Fibroblast of lung (primary cell): ENCODE measurements at places on chromosomes 1 and 21.

GRCh38 chr1:94257444-94257843 lies 20.1 kb upstream of the ARHGAP29 start:
- no peak for DNase-seq

- no peak for DNase-seq
Measured at GRCh38 chr1:25618433-25618808, 1.8 kb downstream of the MAN1C1 start.

- DNase-seq, result no peak
Measured at GRCh38 chr1:150008699-150009098, 1.8 kb downstream of the OTUD7B start.

GRCh38 chr1:110771245-110772022 lies 96.7 kb upstream of the KCNA3 start:
- DNase-seq, result no peak

DNA sequence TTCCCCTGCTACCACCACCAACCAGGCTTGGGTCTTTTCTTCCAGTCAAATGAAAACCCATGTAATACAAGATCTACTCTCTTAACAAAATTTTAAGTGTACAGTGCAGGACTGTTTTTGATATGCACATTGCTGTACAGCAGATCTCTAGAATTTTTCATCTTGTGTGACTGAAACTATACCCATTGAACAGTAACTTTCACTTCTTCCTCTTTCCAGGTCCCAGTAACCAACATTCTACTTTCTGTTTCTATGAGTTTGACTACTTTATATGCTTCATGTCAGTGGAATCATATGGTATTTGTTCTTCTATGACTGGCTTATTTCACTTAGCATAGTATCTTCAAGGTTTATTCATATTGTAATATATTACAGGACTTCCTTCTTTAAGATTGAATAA lies 45.3 kb upstream of the PLPPR4 start:
- no peak for DNase-seq

DNA sequence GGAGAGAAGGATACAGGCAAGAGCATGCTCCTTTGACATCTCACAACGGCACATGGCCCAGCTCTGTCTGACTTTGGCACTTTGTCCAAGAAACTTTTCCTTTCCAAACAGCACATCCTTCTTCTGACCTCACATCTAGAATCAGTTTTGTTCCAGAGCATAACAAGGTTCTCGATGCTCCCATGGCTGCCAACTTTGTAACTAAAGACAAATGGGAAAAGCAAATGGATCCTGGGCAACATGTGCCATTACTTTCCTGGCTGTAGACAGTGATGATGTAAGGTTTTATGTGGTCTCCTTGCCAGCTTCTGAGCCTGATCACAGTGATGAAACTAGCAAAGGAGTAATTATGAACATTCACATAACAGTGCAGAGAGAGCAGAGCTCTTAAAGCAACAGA lies 171.8 kb upstream of the C1orf87 start:
- no peak for DNase-seq

DNA sequence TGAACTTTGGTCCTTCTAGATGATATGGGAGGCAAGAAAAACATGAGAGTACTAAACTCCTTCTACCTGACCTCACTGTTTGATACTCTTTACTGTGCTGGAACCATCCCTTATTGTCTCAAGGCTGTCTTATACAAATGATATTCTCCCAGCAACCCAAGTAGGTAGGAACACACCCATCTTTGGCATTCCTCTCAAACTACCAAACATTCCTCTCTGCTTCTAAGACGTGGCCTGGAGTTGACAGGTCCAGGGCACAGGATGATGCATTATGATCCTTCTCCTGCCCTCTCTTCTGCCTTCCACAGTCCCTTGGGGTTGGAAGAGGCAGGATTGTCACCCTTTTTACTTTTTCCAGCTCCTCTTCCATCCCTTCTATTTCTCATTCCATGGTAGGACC lies 90.5 kb downstream of the SPATA17 start:
- DNase-seq, result no peak

DNA sequence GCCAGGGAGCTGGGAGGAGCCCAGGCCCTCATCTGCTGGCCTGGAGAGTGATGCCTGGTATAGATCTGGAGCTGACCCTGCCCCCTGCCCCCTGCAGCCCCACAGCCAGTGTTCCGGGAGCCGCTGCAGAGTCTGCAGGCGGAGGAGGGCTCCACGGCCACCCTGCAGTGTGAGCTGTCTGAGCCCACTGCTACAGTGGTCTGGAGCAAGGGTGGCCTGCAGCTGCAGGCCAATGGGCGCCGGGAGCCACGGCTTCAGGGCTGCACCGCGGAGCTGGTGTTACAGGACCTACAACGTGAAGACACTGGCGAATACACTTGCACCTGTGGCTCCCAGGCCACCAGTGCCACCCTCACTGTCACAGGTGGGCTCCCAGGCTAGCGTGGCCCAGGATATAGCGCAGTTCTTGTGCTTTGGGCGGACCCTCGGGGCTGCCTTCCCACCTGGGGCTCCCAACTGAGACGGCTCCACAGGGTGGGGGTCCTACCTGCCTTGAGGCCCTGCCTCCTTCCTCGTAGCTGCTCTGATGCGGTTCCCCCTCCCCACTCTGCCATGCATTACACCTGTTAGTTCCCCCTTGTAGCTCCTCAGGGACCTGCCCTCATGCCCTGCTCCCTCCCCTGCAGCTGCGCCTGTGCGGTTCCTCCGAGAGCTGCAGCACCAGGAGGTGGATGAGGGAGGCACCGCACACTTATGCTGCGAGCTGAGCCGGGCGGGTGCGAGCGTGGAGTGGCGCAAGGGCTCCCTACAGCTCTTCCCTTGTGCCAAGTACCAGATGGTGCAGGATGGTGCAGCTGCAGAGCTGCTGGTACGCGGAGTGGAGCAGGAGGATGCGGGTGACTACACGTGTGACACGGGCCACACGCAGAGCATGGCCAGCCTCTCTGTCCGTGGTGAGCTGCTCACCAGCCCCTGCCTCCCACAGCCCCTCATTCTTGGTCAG lies 98.7 kb downstream of the OBSCN start:
- DNase-seq, result no peak

- DNase-seq, result no peak
Measured at GRCh38 chr21:33262921-33263320, 3.2 kb upstream of the IL10RB start.

- peak; percentile 80 for DNase-seq
Measured at GRCh38 chr1:235090406-235091069, 38.1 kb downstream of the TOMM20 start.

DNA sequence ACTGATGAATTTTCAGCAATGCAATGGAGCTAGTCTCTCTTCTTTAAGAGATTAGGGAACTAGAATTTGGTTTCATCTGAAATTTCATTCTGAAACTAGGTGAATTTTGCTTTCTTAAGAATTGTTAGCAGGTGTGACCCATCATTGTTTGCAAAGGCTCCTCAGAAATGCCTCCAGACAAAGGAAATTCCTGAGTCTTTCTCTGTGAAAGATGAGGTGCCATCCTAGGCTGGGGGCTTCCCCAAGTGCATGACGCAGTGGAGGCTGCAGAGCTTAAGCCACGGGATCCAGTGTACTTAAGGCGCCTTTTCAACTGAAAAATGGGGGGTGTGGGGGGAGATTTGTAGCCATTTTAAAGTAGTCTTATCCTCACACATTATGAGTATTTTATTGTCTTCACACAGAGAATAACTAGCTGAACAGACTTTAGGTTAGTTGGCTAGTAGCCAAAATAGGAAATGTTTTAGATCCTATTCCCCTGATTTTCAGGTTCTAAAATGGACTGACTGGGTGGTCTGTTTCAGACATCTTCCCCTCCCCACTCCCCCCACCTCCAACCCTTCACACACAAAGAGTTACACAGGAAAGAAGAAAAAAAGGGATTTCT lies 202.0 kb downstream of the NFIA start:
- no peak for DNase-seq

- DNase-seq, result no peak
Measured at GRCh38 chr1:157442065-157442464, 110.2 kb downstream of the FCRL5 start.

DNA sequence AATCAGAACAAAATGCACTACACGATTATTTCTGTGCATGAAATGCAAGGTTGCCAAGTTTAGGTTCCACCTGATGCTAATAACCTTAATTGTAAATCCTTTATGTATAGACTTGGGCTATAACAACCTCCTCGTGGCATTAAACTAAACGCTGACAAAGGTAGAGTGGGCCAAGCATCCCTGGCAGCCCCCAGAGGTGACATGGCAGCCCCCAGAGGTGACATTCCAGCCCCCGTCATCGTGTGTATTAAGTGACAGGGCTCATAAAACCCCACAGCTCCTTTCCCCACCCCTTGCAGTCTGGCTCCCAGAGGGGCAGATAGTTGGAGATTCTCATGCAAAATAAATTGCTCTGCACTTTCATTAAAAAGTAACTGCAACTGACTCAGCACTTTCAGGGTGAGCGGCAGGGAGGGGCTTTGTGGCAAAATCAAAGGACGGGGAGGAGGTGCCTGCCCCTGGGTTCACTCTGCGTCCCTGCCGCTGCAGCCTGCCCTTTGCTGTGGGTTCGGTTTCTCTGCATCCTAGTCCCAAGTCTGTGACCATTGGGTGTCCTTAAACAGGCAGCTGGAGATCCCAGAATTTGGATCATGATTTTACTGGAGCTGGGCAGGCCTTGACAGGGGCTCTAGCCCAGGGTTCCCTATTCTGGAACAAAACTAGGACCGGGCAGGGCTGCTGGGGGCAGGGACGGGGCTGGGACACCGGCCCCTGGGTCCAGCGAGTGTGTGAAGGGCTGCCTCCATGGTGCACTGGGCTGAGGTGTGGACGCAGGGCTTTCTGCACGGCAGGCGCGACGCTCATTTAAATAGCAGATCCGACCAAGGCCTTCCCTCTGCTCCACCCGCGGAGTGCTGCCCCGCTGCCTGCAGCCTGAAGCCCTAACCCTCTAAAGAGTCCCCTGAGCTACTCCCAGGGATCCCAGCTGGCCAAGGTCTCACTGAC lies 234.9 kb upstream of the VAMP3 start:
- DNase-seq, result no peak

DNA sequence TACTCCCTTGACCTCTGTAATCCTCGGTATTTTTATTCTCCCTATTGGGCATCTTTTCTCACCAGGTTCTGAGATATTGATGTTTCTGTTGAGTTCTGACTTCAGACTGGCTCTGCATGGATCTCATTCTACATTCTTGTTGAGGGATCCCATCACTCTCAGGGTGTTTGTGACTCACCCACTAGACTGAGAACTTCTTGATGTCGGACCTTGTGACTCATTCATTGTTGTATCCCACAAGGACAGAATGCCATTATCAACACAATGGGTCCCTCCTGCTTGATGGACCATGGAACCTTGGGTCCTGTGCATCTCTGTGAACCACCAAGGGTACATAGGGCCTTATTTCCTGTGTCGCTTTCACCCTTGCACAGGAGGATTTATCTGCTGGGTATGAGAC lies 174.1 kb downstream of the PBX1 start:
- peak; percentile 88 for DNase-seq

DNA sequence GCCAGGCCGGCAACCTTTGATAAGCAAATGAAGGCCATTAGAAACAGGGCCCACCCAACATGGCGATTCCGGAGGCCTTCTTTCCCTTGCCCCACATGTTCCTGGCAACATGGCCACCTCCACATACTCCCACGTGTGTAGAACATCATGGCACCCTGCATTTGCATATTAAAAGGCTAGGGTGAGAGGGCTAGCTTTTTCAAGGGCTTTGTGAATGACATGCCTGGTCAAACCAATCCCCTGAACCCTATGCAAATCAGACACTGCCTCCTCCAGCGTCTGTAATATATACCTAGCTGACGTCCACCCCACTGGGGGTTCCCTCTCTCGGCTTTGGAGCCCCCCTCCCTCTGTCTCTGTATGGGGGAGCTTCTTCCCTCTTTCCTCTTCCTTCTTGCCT lies 1.6 kb downstream of the ADCY10 start:
- no peak for DNase-seq

- no peak for DNase-seq
Measured at GRCh38 chr1:5576673-5577065, 415.6 kb downstream of the NPHP4 start.

DNA sequence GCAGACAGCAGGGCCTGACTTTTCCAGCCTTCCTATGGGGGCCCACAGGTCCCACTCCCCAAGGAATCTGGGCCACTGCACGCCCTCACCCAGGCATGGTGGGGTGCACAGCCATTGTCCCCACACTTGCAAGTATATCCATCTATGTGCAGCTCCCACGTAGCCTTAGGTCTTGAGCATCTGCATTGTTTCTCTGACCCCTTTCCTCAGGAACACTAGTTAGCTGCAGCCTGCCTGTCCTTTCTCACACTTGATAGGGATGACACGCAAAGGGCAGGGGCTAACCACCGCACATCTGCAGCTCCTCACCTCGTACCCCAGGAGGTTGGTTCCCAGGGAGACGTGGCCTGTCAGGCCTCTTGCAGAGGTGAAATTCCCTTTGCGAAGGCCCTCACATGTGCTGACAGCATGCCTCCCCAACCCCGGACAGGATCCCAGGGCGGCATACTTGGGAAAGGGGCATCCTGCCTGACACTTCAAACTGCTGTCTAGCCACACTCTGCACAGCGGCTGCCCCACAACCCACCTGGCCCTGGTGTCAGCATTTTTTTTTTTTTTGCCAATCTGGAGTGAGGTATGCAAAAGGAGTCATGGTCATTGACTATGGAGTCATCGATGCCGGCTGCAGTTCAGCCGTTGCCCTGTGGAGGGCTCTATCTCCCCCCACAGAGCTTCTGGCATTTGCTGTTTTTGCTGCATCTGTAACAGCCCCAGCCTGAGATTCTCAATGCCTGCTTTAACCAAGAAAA lies 5.0 kb downstream of the JMJD4 start:
- DNase-seq, result peak; percentile 54

DNA sequence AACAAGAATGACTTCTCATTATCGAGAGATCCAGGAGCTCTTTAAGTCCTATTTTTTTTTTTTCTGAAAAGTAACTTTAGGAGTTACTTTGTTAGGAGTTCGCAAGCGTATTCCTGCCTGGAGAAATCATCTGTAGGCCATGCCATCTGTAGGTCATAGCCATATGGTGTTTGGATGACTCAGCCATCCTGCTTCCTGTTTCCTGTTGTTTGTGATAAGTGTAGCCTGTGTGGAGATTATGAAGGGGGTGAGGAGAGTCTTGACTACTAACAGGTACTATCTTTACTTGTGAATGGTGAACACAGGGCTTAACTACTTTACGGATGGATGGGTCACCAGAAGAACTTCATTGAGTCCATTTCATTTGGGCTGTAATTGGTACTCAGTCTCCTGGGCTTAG lies 327.2 kb downstream of the PTPRU start:
- peak; percentile 50 for DNase-seq

DNA sequence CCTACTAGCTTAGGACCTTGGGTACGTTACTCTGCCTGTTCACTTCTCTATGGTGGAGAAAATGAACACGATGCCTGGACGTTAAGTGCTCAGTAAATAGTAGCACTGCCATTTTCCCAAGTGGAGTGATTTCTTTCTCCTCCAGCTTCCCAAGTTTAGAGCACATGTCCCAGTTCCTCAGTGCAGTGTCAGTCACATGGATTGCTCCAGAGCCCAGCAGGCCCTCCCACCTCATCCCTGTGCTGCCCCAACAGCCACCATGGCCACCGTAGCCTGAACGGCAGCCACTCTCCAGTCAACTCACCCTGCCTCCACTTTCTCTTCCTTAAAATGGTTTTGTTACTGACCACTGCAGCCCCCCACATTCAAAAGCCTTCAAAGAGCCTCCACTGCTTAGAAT lies 8.5 kb downstream of the STMN1 start:
- DNase-seq, result no peak
